ENCODE measurements at places on chromosomes 12 and 14.

DNA sequence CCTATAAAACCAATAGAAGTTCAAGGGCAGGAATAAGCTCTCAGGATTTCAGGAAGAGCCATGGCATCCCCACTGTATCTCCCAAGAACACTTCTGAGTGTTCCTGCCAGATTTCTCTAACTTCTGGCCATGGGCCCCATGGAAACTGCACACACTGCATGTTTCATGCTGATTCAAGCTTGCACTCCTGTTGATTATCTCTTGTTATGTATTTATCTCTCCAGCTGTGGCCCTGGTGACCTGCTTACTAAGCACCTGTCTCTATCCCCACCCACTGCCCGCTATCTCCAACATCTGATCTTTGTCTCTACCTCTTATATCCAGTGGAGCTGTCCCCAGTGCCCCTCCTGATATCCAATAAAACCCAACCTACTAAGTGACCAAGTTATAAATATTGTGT lies 285.3 kb downstream of the PDZRN4 start:
- DNase-seq, result no peak

GRCh38 chr12:102571889-102572288 lies 91.5 kb upstream of the IGF1 start:
- no peak for DNase-seq

- DNase-seq, result peak; percentile 63
These were observed 26.6 kb downstream of the FBXO34 start for GRCh38 chr14:55297611-55298499.

DNA sequence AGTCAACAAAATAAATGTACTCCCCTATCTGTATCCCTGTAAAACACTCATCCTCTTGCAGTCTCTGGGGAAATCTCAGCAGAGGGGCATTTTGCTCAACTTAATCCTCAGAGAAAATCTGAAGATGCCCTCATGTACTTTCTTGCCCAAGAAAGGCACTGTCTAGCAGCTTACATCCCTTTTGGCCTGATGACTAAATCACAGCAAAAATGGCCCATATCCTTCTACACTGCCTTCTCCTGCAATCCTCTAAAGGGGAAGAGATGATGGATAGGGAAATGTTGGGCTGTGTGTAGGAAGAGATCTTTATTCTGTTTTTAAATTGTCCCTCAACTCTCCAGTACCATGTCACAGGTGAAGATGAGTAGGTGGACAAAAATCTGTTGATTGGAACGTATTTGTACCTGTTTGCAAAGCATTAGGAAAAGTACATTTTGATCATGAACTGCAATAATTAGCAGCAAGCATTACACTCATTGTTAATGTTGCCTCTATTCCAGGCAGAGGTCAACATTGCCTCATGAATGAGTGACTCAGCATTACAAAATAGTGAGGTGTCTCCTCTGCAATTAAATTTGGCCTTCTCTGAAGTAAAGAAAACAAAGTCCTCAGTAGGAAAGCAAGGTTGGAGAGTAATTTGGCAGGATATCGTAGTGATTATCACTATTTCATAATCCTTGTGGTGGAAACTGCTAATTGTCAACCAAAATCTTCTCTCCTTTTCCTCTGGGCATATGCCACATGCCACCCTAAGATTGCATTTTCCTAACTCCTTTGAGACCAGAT lies 172.4 kb upstream of the CAND1 start:
- no peak for DNase-seq

GRCh38 chr14:39432619-39433451 lies 602 bp upstream of the FBXO33 start:
- DNase-seq, result peak; percentile 92

All from breast epithelium (tissue), 4 donors.